ENCODE measurements at places on chromosomes 6 and 20. TPM values are rescaled to one million over a fixed set of nuclear protein-coding genes. Genes with fewer than 3 reads are reported as not detected.

KIF25 gene
- total RNA-seq = not detected

BPIFB4 gene
- total RNA-seq = not detected

C6orf141 gene
- total RNA-seq = 0.65 TPM

ADGRB3 gene
- 2.3 TPM for total RNA-seq

PRDM13 gene
- not detected for total RNA-seq

HLA-DRB5 gene
- 3.7 TPM for total RNA-seq

KIF13A gene
- total RNA-seq = 63.9 TPM

BTN2A1 gene
- total RNA-seq = 11.4 TPM

TP53TG5 gene
- 0.78 TPM for total RNA-seq

CFB gene
- 13.1 TPM for total RNA-seq

FAM135A gene
- 22.7 TPM for total RNA-seq

PDE7B gene
- 4.3 TPM for total RNA-seq

PPP1R14C gene
- total RNA-seq = not detected

SIGLEC1 gene
- 17.3 TPM for total RNA-seq

LINC00237 gene
- total RNA-seq = not detected
